ENCODE measurements at places on chromosomes 5 and 9.

- peak; percentile 27 for DNase-seq
These were observed 68.2 kb downstream of the THBS4 start for GRCh38 chr5:80103371-80103770.

DNA sequence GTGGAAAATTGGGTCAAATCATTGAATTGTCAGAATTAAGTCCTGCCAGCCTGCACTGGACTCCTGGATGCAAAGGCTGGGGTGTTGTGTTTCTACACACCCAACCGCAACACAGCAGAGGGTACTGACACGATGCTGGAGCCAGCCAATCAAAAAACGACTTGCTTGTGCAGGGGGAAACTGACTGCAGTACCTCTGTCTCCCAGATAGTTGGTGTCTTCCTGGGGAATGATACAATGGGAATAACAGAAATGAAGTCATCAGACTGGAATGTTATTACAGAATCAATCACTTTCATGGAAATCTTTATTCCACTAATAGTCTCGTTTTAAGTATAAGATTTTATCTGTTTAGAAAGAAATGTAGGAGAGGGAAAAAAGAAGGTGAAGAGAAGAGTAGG is 330.3 kb downstream of the MLLT3 start:
- no peak for DNase-seq

DNA sequence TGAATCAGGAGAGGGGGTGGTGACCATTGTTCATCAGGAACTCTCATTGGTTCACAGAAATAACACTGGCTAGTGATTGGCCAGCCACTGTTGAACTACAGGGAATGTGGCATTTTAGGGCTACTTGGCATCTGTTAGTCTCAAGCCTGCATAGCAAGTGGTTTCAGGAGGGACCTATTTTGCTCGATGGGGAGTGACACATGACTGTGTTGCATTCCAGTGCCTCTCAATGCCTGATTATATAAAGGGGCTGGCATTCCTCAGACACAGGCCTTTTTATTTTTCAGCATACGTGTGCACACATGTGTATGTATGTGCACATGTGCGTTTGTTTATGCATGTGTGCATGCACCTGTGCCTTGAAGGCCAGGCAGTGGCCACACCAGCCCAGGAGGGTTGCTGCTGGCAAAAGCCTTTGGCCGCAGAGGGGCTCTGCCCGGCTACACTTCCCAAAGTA is 23.2 kb downstream of the FGD3 start:
- DNase-seq: peak; percentile 32

DNA sequence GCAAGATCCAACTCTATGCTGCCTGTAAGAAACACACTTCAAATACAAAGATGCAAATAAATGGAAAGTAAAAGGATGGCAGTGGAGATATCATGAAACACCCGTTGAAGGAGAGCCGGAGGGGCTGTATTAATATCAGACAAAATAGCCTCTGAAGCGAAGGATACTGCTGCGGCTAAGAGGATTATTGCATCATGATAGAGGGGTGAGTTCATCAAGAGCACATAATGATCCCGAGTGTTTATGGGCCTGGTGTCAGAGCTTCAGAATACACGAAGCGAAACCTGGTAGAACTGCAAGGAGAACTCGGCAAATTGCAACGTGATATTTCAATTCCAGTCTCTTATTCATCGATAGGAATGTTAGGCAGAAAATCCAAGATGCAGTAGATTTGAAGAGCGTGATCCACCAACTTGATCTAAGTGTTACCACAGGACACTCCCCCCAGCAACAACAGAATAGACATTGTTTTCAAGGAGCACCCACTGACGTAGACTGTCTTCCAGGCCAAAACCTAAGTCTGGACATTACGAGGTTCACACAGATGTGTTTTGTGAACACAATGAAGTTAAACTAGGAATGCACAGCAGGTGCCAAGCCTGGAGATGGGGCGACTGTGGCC is 27.7 kb upstream of the QSOX2 start:
- no peak for DNase-seq

- no peak for DNase-seq
These were observed 120.3 kb upstream of the BASP1 start for GRCh38 chr5:17096952-17097695.

DNA sequence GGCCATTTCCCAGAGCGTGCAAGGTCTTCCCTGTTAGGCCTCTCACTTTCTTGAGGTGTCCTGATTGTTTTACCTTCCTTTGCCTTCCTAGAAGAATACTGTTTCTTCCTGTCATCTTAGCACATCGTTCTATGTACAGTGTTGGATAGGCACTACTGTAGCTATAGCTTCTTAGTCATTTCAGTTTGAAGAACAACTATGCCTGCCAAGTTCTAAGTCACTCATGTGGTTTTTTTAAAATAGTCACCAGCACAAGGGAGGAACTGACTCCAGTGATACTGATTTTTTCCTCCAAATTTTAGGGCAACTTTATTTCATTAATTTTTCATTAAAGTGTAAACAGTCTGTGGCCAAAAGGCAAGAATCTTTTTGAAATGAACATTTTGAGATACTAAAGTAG is 122.4 kb upstream of the NR5A1 start:
- DNase-seq: no peak

- no peak for DNase-seq
These were observed 19.9 kb downstream of the ABLIM3 start for GRCh38 chr5:149161026-149161687.

DNA sequence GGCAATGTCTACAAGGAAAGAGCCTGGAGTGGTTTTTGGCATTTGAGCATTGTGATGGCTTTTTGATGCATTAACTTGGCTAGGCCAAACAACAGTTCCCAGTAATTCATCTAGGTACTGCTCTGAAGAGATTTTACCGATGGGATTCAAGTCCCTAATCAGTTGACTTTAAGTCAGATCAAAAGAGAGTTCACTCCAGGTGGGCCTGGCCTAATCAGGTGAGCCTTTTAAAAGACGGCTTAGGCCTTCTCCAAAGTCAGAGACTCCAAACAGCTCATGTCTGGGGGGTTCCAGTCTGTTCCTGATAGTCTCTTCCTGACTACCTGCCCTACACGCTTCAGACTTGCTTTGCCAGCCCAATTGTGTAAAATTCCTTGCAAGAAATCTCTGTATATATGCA is 53.7 kb downstream of the RIGI start:
- no peak for DNase-seq

DNA sequence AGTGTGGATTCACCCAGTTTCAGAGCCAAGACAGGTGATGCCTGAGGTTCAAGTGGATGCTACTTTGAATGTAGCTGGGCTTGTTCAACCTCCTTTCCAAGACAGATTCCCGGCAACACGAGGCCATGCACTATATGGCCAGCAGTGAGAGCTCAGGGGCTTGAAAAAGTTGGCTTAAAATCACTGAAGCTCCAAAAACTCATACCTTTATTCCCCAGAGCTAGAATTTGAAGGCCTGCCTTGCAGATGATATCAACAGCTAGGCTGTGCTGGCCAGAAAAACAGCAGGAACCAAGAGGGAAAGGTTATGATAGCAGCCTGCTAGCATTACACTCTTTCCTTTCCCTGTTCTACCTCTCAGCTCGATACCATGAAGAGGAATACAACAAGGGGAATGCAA is 120.2 kb upstream of the DAB2 start:
- DNase-seq: no peak

GRCh38 chr9:101626295-101626694 is 31.5 kb upstream of the PPP3R2 start:
- DNase-seq: no peak
